ENCODE measurements at places on chromosomes 5 and 9.

GRCh38 chr9:68969538-68969937 lies 44.4 kb downstream of the PRKACG start:
- DNase-seq = no peak

- DNase-seq = no peak
Measured at GRCh38 chr5:100659080-100659795, 124.1 kb downstream of the FAM174A start.

GRCh38 chr5:91777671-91778070 lies 394.6 kb upstream of the ARRDC3 start:
- DNase-seq = no peak

DNA sequence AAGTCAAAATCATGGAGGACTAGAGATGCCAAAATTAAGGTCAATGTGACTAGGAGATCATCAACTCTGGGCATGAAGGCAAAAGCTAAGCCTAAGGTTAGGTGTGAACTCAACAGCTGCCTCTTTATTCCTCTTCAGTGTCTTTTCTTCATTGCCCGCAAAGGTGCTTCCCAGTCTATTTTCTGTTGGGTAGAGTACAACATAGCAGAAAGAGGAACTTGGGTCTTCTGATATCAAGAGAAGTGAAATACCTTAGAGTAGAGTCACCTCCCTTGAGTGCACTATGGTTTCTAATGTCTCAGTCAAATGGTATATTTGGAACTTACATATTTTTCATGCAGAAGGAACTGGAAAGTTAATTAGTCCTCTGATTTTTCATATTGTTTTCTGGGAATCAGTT lies 122.5 kb upstream of the GRIN3A start:
- no peak for DNase-seq

DNA sequence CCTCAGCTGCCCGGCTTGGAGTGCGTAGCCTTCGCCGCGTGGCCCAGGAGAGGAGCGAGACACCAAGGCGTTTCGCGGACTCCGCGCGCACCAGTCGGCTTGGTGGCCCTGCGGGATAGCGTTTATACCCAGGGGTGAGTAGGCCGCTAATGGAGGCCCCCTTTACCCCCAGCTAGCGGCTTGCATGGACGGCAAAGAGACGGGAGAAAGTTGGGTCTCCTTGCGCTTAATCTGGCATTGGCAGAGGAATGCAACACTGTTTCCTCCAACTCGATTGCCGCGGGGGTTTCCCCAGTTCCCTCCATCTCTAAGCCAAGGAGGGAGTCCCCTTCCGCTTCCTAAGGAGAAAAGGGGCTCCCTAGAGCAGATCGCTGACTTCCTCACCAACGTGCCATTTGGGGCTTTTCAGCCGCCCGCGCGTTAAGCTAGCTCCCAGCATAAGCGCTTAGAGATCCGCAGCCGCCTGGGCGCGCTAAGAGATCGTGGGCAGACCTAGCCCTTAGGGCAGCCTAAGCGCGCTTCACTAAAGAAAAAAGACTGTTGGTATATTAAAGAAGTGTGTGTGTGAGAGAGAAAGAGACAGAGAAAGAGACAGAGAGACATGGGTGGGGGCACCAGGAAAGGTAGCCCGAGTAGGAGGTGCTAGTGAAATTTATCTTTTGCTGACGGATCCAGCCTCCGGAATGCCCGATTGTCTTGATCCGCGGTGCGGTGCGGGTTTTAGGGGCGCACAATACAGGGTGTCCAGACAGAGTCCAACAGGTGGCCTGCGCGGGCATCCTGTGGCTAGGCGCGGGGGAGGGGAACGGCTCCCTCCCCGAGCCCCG lies 597.9 kb upstream of the SGCD start:
- DNase-seq = no peak

Measured in CD8-positive, alpha-beta T cell (primary cell).